ENCODE measurements at places on chromosomes 12 and 14. TPM values are rescaled to one million over a fixed set of nuclear protein-coding genes. Genes with fewer than 3 reads are reported as not detected.

DNA sequence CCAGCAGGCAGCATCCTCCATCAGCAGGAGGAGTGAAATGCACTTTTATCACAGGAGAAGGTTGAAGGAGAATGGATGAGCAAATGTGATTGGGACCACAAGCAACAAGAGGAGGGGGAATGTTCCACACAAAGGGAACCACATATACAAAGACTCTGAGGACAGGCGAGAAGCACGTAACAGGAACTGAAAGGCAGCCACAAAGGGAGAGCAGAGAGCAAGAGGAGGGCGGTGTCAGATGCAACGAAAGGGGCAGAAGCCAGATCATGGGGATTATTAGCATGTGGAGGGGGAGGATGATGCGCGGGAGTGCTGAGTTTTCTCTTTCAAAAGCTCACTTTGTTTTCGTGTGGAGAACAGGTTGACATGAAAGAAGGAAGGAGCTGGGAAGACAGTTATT lies 241.1 kb downstream of the SPTSSA start:
- H3K27ac ChIP-seq: no peak overlapping the region
- no peaks in the 10 kb centered on the region for H3K36me3 ChIP-seq
- H3K4me3 ChIP-seq: no peak overlapping the region

DNA sequence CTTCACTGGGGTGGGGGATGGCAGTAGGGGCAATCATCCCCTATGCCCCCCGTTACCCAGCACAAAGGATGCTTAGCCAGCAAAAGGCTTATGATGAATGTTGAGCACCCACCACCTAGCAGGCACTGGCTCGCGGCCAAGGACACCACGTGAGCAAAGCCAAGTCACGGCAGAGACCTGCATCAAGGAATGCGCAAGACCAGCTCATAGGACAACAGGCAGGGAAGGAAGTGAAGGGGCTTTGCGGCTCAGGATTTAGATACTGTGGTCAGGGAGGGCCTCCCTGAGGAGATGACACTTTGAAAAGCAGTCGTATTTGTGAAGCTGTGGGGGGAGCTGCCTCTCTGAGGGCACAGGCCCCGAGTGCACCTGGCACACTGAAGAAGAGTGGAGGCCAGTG lies 32.8 kb downstream of the SH2B3 start:
- DNase-seq: no peak
- H3K27ac ChIP-seq: peak overlapping the region; percentile 27
- no peaks in the 10 kb centered on the region for H3K36me3 ChIP-seq
- no peak overlapping the region for H3K4me3 ChIP-seq
- H3K4me1 ChIP-seq: peaks cover 31% of the 10 kb centered on the region

DNA sequence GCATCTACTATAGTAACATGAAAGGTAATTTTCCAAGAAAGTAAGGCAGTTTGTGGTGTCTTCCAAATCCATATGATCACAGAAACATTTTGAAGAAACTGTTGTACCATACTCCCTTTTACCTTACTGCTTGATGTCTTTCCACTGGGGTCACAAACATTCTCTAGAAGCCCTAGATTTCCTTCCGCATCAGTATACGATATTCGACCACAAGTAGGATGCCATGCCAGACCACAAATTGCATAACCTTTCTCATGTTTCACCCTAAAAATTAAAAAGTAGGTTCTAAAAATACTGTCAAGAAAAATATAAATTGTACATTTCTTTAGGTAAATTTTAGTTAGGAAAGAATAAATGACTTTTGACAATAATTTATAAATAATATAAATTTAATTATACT lies 26.5 kb downstream of the WDHD1 start:
- no peaks in the 10 kb centered on the region for H3K4me1 ChIP-seq
- H3K27ac ChIP-seq: no peak overlapping the region
- H3K27me3 ChIP-seq: no peaks in the 10 kb centered on the region
- no peak for DNase-seq
- H3K4me3 ChIP-seq: no peak overlapping the region

DNA sequence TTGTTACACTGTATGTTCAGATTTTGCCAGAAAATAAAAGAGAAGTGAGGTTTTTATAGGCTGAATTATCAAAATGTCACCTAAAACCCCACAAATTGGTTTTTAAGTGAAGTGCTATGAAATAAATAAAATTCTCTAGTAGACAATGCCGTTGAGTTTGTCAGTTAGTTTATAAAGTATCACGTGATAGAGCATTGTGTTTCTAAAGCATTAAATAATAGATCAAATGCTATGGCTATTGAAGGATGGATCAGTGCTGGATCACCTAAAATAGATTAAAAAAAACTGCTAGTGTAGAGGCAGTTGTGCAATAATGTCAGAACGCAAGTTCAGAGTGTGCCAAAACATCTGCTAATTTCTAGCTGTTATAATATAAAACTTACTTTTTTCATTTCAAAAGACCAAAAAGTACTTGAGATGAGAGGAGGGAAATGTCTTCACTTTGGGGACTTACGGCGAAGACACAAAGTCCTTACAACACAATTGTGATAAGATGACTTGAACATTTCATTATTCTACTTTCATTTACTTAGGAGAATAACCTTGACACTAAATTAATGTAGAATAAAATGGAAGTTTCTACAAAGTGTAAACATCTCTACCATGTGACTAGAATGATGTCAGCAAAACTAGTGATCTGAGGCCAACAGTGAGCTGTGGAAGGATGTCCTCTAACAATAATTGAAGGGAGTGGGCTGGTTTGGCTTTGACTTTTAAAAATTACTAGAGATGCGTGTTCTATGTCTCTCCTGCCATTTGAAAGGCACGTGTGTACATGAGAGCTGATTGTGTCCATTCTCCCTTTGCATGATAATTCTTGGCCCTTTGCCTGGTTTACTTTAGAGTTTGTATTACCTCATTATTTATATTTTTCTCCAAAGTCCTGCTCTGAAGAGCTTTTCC lies 154.4 kb upstream of the PDE3A start:
- no peaks in the 10 kb centered on the region for H3K36me3 ChIP-seq
- no peak overlapping the region for H3K4me3 ChIP-seq
- DNase-seq: no peak
- no peak overlapping the region for H3K27ac ChIP-seq
- H3K4me1 ChIP-seq: peaks cover 39% of the 10 kb centered on the region

DNA sequence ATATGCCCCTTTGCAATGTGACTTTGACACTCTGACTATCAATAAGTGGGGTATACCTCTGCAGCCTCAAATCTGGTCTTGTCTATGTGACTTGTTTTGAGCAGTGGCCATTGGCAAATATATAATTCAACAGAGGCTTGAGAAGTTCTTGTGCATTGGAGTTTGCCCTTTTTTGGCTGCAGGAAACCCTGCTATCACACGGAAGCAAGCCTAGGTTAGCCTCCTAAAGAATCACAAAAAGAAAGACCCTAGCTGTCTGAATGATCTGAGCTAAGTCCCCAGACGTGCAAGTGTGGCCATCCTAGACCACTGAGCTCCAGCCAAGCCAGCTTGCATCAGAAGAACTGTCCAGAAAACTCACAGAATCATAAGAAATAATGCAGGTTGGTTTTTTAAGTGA lies 31.8 kb upstream of the PARP11 start:
- no peak overlapping the region for H3K27ac ChIP-seq
- H3K4me3 ChIP-seq: no peak overlapping the region
- H3K36me3 ChIP-seq: no peaks in the 10 kb centered on the region
- no peaks in the 10 kb centered on the region for H3K27me3 ChIP-seq

GRCh38 chr12:121579190-121579791 lies 1.5 kb downstream of the KDM2B start:
- H3K4me1 ChIP-seq: peaks cover 58% of the 10 kb centered on the region
- peak overlapping the region; percentile 45 for H3K27ac ChIP-seq
- peak overlapping the region; percentile 84 for H3K4me3 ChIP-seq
- H3K27me3 ChIP-seq: no peaks in the 10 kb centered on the region

GRCh38 chr12:27161458-27162228 lies 79.3 kb upstream of the C12orf71 start:
- H3K36me3 ChIP-seq: no peaks in the 10 kb centered on the region
- no peak overlapping the region for H3K27ac ChIP-seq
- no peaks in the 10 kb centered on the region for H3K27me3 ChIP-seq
- H3K4me1 ChIP-seq: no peaks in the 10 kb centered on the region

GRCh38 chr14:56297449-56297848 lies 179.2 kb downstream of the PELI2 start:
- no peaks in the 10 kb centered on the region for H3K27me3 ChIP-seq
- no peaks in the 10 kb centered on the region for H3K36me3 ChIP-seq
- H3K4me1 ChIP-seq: no peaks in the 10 kb centered on the region
- no peak overlapping the region for H3K27ac ChIP-seq

DNA sequence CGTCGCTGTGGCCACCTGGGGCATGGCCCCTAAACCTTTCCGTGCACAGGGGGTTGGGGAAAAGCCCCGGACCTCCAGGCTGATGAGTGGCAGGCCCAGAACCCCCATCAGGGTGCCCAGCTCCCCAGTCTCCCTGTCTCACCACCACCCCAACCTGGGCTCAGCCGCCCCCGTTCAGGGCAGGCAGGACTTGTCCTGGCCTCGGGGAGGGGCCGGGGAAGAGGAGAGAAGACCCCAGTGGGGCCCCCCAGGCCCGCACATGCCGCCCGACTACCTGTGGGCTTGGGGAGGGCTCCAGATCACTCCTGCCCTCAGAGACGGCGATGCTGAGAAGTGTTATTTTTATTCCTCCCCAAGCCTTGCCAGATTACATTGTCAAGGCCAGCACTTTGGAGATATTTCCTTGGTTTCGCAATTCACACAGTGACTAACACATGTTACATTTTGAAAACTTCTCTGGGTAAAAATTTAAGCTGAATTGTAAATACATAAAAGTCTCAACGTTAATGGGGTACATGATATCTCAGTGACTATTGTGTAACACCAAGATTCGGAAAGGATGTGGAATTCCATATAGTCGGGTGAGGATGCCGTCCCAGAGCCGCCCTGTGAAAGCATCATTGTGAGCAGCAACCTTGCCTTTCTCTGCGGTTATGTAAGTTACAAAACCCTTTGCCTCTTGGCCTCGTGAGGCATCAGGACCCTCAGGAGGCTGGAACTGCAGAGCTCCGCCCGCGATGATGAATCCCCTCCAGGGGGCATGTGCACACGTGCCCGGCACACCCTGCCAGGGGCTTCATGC lies 85.6 kb upstream of the DIO3 start:
- H3K27me3 ChIP-seq: no peaks in the 10 kb centered on the region
- H3K4me3 ChIP-seq: no peak overlapping the region
- no peak for DNase-seq
- no peaks in the 10 kb centered on the region for H3K36me3 ChIP-seq
- peaks cover 23% of the 10 kb centered on the region for H3K4me1 ChIP-seq

The ANAPC5 gene
- total RNA-seq: 113 TPM

The ANKRD33 gene
- total RNA-seq: not detected

The SERPINA3 gene
- 252 TPM for total RNA-seq

The KRT6C gene
- not detected for total RNA-seq

The KICS2 gene
- 5.7 TPM for total RNA-seq

The MYO1A gene
- total RNA-seq: 1.7 TPM

The PLCZ1 gene
- not detected for total RNA-seq

The RHEBL1 gene
- not detected for total RNA-seq

The STYK1 gene
- not detected for total RNA-seq

All from thoracic aorta (tissue), 2 donors.